ENCODE measurements at places on chromosomes 4 and X.
A peak's percentile ranks its signal among the peaks of the same experiment; 100 is the strongest.

DNA sequence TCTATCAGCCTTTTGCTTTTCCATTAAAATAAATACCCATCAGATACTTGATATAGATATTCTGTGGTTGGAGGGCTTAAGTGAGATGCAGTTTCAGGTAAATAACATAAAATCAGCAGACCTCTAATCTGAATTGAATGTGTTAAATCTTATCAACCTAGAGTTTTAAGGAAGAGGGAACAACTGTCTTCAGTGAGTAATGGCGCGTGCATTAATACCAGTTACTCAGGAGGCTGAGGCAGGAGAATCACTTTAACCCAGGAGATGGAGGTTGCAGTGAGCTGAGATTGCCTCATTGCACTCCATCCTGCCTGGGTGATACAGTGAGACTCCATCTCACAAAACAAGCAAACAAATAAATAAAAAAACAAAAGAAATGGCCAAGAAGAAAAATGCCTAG lies 54.3 kb downstream of the FAT4 start:
- no peak for DNase-seq

DNA sequence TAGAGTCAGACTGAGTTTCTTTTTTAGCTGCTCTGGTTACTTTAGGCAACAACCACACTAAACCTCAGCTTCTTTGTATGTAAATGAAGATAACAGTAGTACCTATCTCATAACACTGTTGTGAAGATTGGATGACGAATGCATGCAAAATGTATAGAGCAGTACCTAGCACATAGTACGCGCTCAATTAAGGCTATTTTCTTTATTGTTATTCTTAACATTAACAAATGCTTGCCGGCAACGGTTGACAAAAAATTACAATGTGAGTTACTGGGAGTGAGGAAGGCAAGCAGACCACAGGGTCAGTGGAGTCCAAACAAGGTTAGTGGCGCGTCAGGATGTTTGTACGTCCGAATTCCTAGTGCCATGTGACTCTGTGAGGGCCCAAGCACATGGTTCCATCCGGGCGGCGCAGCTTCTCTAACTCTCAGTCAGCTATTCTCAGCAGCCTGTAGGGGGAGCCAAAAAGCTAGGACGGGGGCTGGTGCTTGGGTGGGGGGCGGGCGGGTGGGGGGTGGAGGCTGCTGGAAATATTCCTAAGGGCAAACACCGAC lies 821 bp upstream of the NALF2 start:
- no peak for DNase-seq

DNA sequence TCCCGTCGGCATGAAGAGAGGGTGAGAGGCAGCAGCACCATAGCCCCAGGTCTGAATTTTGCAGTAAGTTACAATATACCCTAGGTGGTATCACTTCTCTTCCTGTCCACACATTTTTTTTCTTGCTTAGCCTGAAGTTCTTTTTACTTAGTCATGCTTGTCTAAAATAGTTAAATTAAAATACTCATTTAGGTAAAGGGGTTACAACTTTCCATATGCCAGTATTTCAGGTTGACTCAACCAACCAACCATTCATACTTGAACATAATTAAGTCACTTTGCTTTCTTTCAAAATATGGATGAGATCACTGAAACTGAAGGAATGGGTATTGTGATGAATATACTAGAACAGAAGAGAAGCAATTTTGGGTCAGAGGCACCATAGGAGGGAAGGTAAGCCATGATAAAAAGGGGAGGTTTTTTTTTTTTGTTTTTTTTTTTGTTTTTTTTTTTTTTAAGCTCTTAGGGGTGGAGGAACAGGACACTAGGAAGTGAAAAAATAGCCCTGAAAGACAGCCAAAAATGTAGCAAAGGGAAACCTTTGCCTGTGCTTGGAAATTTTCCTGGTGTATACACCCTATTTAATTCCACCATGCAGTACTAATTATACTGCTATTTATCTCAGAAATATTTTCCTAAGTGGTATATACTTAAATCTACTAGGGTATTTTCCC lies 41.8 kb downstream of the RPS6KA3 start:
- no peak for DNase-seq

DNA sequence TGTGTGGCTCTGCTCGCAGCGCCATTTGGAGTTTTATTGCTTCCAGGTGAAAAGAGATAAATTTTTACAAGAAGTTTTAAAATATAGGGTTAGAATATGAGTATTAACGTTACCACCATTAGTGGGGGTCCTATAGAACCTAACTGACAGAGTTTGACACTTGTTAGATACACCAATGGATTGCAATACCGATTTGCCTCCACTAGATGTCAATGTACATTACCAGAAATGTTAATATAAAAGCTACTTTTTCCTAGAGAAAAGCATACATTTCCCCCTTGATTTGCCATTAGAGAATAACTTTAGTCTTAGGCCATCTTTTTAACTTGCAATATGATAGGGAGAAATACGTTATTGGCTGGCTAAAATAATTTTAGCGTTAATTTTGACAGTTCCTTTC lies 108.4 kb downstream of the LINC00632 start:
- no peak for DNase-seq

DNA sequence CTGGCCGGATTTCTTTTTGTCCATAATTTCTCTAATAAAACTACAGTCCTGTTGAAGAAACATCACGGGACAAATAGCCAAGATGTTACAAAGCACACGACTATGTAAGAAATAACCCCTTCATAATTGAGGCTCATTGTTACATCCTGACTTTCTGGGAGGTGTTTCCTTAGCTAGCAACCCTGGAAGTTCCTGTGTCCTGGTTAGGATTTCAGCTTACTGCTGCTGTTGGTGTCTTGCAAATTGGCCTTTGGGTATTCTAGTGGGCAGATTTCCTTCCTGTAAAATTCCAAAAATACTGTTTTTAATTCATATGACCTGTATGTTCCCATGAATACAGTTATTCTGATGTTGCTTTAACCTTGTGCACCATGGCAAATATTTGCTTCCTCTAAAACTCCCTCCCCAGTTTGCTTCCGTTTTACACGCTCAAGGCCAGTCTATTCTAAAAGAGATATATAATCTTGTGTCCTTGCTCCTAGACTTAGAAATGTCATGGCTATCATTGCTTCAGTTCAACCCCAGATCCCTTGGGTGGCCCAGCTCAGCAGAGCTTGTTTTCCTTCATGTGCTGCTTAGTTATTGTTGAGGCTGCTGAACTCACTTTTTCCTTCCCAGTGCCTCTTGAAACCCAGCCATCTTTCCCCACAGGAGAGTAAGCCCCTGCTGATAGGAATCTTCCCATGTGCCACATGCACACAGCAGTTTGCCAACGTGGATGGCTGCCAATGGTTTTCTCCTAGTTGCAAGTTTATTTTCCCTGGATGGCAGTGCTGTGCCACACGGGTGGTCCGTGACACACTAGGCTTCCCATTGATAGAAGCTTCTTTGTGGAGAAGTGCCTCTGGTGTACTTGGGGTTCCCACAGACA lies 75.8 kb downstream of the TSPAN7 start:
- no peak for DNase-seq

DNA sequence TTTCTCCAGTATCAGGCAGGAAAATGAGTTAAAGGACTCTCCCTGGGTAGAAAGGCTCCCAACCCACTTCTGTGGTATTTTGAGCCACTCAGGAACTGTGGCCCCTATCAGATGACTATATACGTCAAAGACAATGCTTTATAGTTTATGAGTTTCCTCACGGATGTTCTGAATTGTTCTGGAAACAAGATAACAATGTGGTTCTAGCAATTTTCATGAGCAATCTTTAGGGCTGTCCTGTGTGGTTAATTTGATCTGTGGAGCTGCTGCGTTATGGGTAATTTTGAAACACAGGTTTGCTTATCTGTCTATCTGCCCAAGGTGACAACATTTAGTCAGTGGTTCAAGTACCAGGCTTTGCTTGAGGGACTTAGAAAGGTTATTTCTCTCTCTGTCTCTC lies 46.7 kb upstream of the IL2 start:
- DNase-seq, result no peak

DNA sequence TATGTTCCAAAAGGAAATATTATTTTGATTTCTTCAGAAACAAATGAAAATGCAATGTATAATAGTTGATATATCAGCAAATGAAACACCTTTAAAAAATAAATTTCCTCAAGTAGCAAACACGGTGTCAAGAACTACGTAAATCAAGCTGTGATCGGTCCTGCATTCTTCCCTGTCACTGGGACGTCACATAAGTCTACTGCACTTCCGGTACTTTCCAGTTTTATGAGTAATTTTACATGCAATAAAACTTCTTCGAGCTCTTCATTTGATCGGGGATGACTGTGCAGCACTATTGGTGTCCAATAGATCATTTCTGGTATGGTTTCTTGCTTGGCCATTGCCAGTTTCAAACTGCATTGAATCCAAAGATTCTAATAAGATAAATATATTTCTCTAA lies 114.0 kb upstream of the VEGFC start:
- no peak for DNase-seq

GRCh38 chrX:50386520-50386919 lies 84.1 kb downstream of the DGKK start:
- DNase-seq, result no peak

DNA sequence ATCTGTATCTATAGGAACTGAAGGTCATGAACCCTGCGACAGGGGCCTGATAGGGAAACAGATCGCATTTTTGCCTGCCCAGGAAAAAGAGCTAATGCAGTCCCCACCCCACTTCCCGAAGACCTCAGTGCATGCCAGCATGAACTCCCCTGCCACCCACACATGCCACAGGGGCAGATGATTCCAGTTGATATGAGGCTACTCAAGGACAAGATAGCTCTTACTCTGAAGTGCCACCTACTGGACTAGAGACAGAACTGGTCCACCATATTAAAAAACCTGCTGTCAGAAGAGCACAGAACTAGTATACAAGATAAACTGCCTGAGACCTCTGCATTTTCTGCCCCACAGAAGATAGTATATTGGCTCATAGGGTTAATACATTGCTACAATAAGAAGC lies 68.0 kb downstream of the YIPF7 start:
- no peak for DNase-seq

- no peak for DNase-seq
These were observed 37.8 kb upstream of the NHSL2 start for GRCh38 chrX:71872542-71873458.

- no peak for DNase-seq
These were observed 152.7 kb downstream of the GABRG1 start for GRCh38 chr4:45971108-45971507.

- no peak for DNase-seq
These were observed 23.3 kb downstream of the TRIM2 start for GRCh38 chr4:153227469-153228075.

- no peak for DNase-seq
These were observed 6.6 kb downstream of the ANKRD17 start for GRCh38 chr4:73252001-73252400.

- DNase-seq, result no peak
These were observed 17.1 kb upstream of the C1QTNF7 start for GRCh38 chr4:15410750-15411149.

DNA sequence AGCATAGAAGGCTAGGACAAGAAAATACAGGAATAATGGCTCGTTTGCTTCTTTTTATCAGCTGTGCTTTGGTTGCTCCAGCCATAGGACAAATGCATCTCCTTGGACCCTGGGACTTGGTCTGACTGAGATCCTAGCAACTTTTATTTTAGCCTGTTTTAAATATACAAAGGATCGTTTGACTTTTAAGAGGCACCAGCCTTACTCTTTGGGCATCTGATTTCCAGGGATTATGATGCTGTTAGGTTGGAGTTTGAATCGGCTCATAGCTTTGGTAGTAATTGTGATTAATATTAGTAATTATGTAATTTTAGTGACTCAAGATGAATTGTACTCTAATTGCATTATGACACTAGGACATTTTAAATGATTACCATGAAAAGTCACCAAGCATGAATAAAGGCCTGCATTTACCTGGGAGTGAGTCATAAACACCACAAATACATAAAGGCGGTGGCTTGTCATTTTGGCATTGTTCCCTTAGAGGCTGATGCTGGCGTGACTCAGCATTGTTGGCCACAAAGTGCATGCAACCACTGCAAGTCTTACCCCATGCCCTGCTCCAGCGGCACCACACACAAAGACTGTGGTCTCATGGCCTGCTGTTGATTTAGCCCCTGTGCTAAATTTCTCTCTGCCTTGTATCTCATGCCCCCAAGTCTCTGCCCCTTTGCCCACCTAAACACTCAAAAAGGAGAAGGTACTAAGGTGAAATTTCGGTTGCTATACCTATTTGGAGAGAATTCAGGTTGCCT lies 12.4 kb downstream of the GPAT3 start:
- peak; percentile 7 for DNase-seq

- no peak for DNase-seq
These were observed 38.5 kb upstream of the ETDA start for GRCh38 chrX:135213200-135213844.

- DNase-seq, result no peak
These were observed 118.2 kb downstream of the PPP3CA start for GRCh38 chr4:101229116-101229515.

DNA sequence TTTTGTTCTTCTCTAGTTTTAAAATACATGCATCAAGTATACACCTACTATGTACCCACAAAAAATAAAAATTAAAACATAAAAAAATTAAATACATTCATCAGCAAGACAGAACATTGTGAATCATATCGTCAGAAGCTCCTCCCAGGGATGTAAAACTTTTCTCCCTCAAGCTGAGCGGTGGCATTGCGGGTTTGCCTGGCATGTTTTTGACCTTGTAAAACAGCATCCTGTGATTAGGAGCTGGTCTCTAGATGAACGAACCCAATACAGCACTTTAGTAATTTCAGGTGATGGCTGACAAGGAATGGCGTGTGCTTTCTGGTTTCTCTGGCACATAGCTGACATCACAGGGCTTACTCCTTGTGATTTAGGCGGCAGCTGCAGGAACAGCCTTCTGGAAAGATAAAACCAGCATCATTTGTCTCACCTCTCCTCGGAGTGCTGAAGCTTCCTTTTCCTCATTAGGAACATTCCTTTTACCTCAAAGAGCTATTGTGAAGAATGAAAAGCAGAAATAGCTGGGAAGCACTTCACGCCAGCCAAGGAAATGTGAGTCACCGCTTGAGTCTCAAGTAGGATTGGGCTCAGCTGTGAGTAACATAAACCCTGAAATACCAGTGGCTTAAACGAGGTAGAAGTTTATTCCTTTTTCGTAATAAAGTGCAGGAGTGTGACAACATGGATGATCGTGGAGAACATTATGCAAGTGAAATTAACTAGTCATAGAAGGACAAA lies 44.3 kb downstream of the NYX start:
- no peak for DNase-seq

- DNase-seq, result no peak
These were observed 215.4 kb upstream of the MAB21L2 start for GRCh38 chr4:150366487-150366999.

Measured in Caco-2 (cell line).